Esophagus (tissue), 2 donors: ENCODE measurements at places on chromosomes 13 and 19. TPM values are rescaled to one million over a fixed set of nuclear protein-coding genes. Genes with fewer than 3 reads are reported as not detected.

Gene NCR1
- not detected for polyA plus RNA-seq

Gene SIGLEC12
- polyA plus RNA-seq, result 0.02 TPM

Gene KCNC3
- 0.45 TPM for polyA plus RNA-seq

Gene DENND1C
- polyA plus RNA-seq, result 3.9 TPM

Gene TNNT1
- polyA plus RNA-seq, result 6.1 TPM

Gene ATXN8OS
- polyA plus RNA-seq, result not detected

Gene LYPD3
- polyA plus RNA-seq, result 770 TPM

Gene FGF14
- 0.04 TPM for polyA plus RNA-seq

Gene KCNRG
- 0.59 TPM for polyA plus RNA-seq

Gene ZNF320
- 1.6 TPM for polyA plus RNA-seq

Gene TINCR
- polyA plus RNA-seq, result 59.7 TPM

Gene CEACAM16
- polyA plus RNA-seq, result 0.16 TPM
